Suppressor macrophage (primary cell): ENCODE measurements at places on chromosomes 7 and 10.

DNA sequence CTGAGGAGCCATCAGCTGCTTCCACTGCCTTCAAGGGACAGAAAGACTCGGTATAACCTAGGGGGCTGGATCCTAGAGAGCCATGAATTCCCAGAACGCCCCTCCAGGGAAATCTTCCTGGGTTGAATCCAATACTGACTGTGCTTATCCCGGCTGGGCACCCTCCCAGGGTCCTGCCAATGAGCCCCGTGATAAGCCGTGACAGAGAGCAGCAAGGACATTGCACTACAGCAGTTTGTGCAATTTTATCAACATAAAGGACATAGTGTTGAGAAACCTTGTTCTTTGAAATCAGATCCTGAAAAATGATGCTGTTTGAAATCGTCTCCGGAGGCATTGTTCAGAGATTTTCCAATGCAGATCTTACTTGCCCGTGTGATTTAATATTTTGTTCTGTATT lies 18.8 kb downstream of the AKR1B1 start:
- no peak for DNase-seq

GRCh38 chr7:463817-464453 lies 55.7 kb downstream of the PDGFA start:
- no peak for DNase-seq

- DNase-seq = no peak
Measured at GRCh38 chr10:125235093-125236069, 75.0 kb upstream of the CTBP2 start.

DNA sequence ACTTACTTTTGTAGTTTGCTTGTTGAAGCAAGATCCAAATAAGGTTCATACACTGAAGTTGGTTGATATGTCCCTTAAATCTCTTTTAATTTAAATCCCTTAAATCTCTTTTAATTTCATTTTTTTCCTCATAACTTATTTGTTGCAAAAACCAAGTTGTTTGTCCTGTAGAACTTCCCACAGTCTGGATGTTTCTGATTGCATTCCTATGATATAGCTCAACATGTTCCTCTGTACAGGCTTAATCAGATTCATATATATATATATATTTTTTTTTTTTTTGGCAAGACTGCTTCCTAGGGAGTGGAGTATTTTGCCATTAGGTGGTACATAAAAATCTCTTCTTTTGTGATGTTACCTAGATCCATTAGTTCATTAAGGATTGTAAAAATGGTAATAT lies 174.9 kb upstream of the MKLN1 start:
- no peak for DNase-seq

- no peak for DNase-seq
Measured at GRCh38 chr10:18606051-18606695, 45.2 kb downstream of the NSUN6 start.

- no peak for DNase-seq
Measured at GRCh38 chr10:30719832-30720231, 90.3 kb upstream of the LYZL2 start.

GRCh38 chr10:99775850-99776249 lies 6.6 kb upstream of the ABCC2 start:
- DNase-seq = peak; percentile 51

DNA sequence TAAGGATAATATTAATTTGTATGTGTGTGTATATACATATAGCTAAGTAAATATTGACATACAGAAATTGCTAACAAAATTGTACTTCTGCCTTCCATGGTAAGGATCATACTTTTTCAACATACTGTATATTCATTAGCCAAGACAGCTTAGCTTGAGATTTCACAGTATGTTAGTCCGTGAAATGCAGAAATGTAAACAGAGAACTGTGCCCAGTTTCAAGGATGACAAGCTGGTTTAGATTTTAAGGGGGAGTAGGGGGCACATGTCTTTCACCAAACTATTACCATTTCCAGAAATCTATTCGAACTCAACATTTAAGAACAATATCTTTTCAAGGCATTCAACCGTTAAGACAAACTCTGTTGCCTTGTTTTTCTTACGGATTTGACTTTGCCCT lies 182.2 kb downstream of the SORCS1 start:
- DNase-seq = no peak

GRCh38 chr10:102868911-102869257 lies 386 bp upstream of the AS3MT start:
- no peak for DNase-seq

DNA sequence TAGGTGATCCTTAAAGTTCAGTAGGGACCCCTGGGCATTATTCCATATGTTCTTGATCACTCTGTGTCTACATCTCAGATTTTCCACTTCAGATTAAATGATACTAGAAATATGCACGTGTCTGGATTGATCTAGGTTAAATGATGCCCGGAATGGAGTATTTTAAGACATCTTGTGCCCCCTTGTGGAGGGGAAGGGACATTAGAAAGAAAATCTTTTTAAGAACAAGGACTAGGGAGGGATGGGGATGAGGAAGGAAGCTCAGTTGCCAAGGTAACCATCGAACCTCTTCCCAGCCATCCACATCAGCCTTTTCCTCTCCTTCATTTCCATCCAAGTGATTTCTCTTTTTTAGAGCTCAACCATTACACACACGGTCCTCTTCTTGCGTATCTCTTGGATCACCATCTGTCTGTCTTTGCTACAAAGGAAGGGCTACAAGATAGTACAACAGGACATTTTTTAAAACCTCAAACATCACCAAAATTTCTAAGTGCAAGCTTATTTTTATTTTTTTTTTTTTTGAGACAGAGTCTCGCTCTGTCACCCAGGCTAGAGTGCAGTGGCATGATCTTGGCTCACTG lies 40.5 kb downstream of the PRSS2 start:
- DNase-seq = peak; percentile 80

DNA sequence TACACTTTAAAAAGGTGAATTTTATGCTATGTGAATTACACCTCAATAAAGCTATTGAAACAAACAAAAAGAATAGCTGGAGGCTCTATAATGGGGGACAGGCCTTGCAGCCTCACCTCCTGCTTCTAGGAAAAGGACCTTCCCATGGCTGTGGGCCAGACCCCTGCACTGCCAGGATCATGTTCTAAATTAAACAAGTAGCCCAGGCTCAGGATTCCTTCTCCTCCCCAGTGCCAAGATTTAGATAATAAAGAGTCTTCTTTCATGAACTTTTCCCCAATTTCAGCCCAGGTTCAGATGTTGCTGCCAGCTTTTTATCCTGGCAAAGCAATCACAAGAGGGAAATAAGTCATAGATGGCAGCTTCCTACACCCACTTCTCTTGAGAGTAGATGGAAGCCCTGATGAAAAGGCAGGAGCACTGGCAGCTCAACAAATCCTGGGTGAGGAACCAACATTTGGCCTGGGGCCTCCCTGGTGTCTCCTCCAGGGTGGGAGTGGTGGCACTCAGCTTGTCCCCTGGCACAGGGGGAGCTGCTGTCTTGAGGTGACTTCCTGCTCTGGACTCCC lies 22.2 kb upstream of the CAMK2B start:
- no peak for DNase-seq

GRCh38 chr7:158390460-158390859 lies 197.2 kb downstream of the PTPRN2 start:
- DNase-seq = no peak

DNA sequence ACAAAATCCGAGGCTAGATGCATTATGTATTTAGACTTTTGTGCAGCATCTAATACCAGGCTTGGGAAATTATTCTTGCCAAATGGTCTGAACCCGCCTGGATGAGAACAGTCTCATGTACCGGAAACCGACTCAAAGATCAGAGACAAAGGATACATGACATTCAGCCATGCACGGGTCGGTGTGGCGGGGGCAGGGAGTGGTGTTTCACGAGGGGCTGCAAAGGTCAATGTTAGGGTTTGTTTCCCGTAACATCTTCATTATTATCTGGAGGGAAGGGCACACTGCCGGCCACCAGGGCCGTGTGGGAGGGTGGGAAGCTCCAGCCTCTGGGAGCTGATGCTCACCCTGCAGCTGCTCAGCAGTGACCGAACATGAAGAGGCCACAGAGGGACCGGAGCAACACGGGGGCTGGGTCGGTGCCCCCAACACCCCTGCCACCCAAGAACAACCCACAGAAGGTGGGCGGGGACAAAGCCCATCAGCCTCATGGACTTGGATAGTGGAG lies 23.1 kb downstream of the CNPY1 start:
- no peak for DNase-seq

DNA sequence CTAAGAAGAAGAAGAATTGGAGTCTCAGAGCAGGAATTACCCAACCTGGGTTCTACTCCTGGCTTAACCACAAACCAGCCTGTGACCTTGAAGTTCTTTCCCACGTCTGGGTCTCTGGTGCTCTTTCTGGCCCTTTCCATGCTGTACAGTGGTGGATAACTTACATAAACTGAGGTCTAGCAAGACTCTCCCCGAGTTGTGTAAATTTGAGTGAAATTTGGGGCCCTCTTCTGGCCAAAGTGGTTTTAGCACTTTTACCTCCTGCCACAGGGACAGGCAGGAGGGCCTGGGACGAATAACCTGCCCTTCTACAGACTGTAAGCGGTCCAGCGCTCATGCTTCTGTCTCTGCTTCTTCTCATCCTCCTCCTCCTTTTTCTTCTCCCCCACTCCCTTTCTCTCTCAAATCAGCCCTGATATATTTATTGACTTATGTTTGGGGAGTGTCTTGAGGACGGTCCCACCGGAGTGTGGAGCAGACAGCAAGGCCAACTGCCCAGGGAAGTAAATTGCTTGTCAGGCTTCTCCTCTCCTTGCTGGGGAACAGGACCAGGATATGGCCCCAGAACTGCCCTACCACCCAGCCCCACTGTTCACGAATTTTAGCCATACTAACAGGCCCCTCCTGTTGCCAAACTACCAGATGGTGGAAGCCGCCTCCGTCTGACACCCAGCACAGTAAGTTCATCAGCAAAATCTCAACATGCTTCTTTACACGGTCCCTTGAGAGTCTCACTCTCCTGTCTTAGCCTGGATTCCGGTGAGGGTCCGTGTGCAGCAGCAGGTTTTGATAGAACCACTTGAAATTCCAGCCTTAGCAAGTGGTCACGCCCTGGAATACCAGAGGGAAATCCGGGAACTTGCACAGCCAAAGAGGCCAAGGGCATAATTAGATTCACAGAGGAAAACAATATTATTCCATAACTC lies 4.0 kb upstream of the SH3PXD2A start:
- DNase-seq = peak; percentile 78
